ENCODE measurements at places on chromosomes 12 and 14.

- no peak for DNase-seq
These were observed 14.7 kb downstream of the GPR132 start for GRCh38 chr14:105050551-105050897.

DNA sequence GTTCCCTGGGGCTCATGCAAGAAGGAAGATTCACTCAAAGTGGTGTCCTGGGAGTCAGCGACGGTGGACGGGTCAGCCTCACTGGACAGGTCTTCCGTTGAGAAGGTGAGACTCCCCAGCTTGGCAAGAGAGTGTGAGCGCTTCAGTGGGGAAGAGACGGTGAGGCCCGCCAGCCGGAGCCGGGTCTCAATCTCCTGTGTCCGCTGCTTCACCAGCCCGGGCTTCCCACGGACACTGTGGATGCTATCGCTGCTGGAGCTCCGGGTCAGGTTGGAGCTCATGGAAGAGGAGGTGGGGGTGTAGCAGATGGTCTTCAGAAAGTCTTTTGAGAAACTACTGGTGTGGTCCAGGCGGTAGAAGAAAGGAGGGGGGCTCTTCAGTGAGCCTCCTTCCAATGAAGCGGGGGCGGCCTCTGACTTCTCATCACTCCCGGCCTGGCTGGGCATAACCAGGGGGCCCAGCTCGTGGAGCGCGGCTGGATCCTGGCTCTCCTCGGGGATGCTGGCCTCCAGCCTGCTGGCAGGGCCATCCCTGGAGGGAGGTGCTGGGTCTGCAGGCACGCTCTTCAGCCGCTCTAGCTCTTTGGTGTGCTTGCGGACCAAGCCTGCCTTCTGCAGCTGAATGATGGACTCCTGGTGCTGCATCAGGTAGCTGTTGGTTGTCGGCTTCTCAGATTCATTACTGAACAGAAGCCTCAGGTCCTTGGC is 56.9 kb upstream of the CORO1C start:
- no peak for DNase-seq

GRCh38 chr14:94501588-94502516 is 7.4 kb downstream of the SERPINA12 start:
- DNase-seq, result no peak

- DNase-seq, result no peak
These were observed 31.5 kb downstream of the DUSP16 start for GRCh38 chr12:12531194-12531593.

GRCh38 chr14:106235356-106236159 is 709.2 kb downstream of the TMEM121 start:
- DNase-seq, result no peak

GRCh38 chr12:3354586-3354985 is 136.4 kb upstream of the PRMT8 start:
- no peak for DNase-seq

- no peak for DNase-seq
These were observed 465.8 kb upstream of the SYT1 start for GRCh38 chr12:78398750-78399149.

DNA sequence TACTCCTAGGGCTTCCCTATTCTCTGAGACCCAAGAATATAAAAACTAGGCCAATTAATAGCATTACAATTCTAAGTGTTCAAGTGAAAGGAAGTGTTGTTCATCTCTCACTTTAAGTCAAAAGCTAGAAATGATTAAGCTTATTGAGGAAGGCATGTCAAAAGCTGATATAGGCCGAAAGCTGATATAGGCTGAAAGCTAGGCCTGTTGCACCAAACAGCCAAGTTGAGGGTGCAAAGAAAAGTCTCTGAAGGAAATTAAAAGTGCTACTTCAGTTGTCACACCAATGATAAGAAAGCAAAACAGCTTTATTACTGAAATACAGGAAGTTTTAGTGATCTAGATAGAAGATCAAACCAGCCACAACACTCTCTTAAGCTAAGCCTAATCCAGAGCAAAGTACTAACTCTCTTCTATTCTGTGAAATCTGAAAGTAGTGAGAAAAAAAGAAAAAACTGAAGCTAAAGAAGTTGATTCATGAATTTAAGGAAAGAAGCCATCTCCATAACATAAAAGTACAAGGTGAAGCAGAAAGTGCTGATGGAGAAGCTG is 68.9 kb downstream of the SLC6A15 start:
- no peak for DNase-seq

DNA sequence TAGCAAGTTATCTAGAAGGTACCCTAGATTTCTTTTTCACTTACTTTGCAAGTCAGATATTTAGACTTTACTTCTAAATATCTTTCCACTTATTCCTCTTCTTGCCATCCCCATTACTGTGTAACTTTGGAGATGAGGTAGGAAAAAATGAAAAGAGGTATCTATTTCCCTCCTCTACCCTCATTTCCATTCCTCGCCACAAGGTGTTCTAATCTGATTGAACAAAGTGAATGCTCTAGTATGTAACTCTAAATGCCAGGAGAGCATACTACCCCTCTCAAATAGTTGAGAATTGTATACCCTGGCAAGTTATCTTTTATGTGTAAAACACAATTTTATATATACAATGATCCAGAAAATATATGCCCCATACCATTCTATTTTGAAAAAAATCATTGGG is 1.7 kb upstream of the LDHB start:
- DNase-seq, result no peak

DNA sequence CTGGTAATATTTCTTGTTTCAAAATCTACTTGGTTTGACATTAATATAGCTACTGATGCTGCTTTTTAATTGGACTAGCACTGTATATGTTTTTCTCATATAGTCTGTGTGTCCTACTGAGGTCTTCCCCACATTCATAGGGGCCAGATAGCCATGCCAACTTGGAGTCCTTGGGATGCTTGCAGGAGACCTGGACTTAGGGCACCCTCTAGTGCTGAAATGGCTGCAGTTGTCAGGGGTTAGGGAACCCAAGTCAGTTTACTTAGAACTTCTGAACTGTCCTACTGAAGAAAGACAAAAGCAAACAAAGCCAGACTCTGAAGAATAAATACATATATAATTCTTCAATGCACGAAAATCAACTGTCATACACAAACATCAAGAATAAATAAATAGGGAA is 279.9 kb upstream of the SYT1 start:
- no peak for DNase-seq

GRCh38 chr14:77335576-77335975 is 14.7 kb downstream of the GSTZ1 start:
- no peak for DNase-seq

DNA sequence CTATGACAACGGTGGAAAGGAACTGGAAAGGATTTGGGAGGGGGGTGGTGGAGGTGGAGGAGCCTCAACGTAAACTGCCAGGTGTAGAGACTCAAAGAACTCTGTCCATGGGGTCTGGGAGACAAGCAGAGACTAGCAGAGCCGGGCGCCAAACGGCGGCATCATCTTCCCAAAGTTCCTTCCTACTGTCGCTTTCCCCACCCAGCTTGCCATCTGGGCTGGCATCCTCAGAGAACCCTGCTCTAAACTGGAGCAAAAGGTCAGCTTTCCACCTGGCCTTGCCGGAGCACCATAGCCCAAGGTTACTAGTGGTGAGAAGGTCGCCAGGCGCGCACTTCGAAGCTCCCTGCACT is 4.0 kb upstream of the IRF2BPL start:
- no peak for DNase-seq

DNA sequence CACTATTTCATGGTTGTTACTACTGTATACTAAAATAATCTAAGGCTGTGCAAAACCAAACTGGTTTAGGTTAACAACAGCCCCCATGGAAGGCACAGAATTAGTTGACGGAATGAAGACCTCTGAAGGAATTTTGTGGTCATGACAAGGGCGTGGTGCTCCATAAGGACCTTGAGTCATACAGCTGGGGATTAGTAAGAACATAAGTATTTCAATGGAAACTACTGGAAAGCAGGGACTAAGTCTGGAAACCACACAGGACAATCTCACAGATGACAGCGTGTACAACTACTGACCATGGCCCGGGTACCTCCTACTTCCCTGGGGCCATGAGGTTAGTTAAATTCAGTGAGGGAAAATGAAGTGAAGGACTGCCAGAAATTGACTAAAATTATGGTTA is 98.5 kb upstream of the PLEKHA5 start:
- DNase-seq, result no peak

GRCh38 chr12:131681257-131681620 is 29.7 kb upstream of the SFSWAP start:
- DNase-seq, result no peak

GRCh38 chr12:19749906-19750574 is 310.7 kb downstream of the AEBP2 start:
- DNase-seq, result no peak

GRCh38 chr14:94304243-94304642 is 11.2 kb upstream of the SERPINA10 start:
- no peak for DNase-seq

DNA sequence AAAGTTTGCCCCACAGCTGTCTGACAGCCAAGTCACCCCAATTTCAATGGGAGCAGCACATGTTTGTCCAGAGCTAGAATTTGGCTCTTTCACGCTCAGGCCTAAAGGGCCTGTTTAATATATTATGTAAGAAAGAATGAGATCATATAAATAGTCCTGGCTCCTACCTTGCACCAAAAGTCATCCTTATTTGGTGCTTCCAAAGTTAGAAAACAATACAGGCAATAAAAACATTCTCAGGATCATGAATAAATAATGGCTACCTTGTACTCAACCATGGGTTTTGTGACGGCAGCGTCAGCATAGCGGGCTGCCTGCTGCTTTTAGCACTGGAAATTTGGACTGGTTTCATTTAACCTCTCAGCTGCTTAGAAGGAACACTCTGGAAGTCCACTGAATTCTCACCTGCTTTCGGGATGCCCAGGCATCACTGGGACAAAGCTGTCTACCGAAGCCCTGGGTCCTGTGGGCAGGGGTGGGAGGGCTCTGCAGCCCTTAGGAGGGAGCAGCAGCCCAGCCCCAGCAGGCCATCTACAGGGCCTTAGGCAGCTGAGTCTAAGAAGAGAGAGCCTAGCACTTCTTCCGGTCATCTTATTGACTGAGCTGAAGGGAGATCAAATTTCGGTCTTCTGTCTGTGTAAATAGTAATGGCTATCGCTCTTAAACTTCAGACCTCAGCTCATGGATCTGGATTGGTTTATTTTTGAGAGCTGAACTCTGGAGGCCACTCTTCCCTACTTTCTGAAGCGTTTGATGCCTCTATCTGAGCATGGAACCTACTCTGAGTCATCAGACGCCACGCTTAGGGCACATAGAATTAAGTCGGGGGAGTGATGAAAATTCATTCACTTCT is 106.5 kb downstream of the SAMD4A start:
- no peak for DNase-seq

GRCh38 chr12:27844366-27845090 is 64.5 kb upstream of the MANSC4 start:
- no peak for DNase-seq

GRCh38 chr12:59787610-59788009 is 191.8 kb downstream of the SLC16A7 start:
- DNase-seq, result no peak

DNA sequence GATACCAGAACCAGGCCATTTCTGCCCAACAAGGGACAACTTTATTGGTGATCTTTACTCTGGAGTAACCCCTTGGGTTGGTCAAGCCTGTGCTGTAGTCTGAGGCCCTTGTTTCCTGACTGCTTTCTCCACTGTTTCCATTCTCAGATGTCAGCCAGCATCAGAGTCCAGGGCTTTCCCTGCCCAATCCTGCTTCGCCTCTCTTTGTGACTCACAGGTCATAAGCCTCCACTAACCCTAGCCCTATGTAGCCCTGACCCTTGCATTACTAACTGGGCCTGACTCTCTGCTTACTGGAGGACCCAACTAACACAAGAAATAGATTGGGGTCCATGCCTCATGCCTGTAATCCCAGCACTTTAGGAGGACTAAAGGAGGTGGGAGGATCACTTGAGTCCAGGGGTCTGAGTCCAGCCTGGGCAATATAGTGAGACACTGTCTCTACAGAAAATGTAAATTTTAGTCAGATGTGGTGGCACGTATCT is 8.6 kb upstream of the SNRNP35 start:
- DNase-seq, result no peak

- no peak for DNase-seq
These were observed 35.7 kb upstream of the PRMT8 start for GRCh38 chr12:3455312-3455711.

DNA sequence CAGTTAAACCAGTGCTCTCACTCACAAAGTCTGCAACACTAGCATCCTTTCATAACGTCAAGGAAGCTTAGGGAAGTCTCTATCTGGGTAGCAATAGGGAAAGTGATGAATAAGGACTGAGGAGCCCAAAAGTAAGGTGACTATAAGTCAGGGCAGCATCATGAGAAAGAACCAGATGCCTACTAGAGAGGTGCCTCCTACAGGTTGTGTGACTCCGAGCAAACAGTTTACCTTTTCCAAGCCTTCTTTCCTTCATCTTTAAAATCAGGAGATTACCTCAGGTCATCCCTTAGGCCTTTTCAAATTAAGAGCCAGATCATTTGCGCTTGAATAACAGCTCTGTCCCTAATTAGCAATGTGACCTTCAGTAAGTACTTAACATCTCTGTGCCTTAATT is 40.2 kb downstream of the RTN1 start:
- DNase-seq, result no peak

- no peak for DNase-seq
These were observed 9.4 kb downstream of the SPRYD3 start for GRCh38 chr12:53069621-53070410.

DNA sequence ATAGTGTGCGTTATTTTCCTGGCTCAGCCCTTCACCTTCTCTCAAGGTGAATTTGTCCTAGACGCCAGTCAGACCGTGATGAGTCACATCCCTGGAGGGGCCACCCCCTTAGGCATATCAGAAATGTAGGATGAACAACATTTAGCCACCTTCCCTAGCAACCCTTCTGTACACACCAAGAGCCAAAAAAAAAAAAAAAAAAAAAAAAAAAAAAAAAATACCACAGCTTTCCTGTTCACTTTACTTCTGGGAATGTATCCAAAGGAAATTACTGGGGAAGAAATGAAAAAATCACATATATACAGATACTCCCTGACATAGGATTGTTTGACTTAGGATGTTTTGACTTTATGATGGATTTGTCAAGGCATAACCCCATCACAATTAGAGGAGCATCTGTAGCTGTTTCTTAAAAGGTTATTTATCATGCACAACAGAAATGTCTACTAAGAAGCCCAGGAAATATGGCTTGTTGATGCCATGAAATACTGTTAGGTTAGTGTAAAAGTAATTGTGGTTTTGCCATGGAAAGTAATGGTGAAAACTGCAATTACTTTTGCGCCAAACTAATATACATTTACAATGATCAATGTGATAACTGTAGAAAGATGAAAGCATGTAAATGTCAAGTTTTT is 68.2 kb upstream of the BDKRB2 start:
- no peak for DNase-seq

- peak; percentile 66 for DNase-seq
These were observed 77.5 kb upstream of the CPSF6 start for GRCh38 chr12:69161829-69162228.

DNA sequence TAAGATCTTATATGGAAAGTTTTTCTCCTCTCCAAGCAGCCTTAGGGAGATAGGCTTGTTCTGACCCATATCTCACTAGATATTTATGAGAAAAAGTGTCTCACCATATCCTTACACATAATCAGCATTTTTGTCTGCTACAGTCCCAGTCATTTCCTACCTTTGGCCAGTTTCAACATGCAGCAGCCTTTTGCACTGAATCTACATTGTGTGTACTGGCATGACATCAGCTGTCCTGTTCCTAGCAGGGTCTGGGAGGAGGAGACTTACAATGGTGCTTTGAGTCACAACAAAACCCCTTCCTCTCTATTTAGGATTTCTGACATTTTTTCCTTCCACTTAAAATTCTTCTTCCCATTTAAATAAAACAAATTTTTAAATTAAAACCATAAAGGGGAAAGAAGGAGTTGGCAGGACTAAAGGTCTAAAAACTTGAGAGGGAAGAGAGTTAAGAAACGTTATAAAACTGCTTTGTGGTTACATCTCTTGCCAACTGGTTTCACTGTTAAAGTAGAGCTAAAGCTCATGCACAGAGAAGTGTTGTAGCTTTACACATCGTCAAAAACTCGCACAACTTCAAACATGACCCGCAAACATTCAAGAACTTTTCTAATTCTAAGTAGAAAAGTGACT is 53.3 kb upstream of the CERS5 start:
- peak; percentile 36 for DNase-seq
